HTR-8/SVneo (cell line): ENCODE measurements at places on chromosomes 3 and 15.
A peak's percentile ranks its signal among the peaks of the same experiment; 100 is the strongest.

- peak; percentile 66 for DNase-seq
Measured at GRCh38 chr15:65824031-65824743, 32.1 kb upstream of the DENND4A start.

DNA sequence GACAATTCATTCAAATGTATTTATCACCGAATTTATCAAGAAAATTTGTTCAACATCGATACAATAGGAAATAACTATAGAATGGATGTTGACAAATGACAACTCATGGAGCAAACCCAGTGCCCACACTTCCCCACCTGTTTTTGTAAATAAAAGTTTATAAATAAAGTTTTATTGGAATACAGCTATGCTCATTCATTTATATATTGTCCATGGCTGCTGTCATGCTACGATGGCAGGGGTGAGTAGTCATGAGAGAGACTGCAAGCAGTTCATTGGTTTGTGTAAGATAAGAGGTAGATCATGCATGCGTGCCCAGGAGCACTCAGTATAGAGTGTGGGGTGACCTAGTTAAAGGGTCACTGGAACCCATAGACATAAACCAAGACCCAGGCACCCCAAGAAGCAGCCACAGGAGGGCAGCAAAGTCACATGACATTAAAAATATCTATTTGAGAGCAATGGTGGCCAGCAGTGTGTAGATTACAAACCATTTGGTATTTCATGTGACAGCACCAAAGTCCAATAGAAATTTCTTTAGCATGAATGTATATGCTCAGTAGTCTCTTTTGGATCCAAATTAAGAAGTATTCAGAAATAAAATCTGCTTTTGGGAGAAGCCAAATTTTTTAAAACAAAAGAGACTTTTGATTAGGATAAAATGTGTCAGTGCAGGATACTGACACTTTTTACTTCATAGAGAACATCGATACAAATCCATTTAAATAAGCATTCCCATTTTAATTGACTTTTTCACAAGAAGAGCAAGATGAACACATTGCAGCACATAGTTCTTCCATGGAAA lies 794.8 kb downstream of the MCTP2 start:
- DNase-seq = peak; percentile 48

DNA sequence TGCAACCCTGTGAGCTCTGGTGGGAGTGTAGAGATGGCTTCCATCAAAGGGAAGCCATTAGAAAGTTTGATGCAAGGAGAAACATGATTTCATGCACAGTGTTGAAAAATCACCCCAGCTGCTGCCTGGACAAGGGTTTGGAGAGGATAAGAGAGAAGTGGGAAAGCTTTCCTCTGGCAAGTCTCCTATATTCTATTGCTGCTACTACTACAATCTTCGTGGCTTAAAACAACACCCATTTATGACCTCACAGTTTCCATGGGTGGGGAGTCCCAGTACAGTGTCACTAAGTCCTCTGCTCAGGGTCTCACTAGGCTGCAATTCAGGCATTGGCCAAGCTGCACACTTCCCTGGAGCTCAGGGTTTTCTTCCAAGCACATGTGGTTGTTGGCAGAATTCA lies 229.3 kb downstream of the TAFA4 start:
- no peak for DNase-seq

DNA sequence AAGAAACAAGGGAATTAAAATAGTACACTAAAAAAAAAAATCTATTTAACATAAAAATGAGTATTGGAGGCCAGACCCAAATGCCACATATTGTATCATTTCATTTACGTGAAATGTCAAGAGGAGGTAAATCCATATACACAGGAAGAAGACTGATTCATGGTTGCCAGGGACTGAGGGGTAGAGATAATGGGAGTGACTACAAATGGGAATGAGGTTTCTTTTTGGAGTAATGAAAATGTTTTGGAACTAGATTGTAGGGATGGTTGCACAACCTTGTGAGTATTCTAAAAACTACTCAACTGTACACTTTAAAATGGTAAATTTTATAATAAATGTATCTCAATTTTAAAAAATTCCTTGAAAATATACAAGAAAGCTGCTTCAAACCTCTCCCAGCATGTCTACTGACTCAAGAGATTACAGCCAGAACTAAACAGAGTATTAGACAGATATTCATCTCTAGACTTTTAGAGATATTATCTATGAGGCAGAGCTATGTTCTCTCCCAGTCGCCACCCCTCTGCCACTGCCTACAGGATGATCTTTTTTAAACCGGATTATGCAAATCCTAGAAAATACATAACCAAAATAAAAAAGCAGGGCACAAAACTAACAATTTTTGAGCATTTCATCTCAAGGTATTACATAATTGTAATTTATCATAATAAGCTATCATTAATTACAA lies 6.2 kb downstream of the HLTF start:
- no peak for DNase-seq

GRCh38 chr3:170531054-170531453 lies 54.8 kb downstream of the SLC7A14 start:
- no peak for DNase-seq

DNA sequence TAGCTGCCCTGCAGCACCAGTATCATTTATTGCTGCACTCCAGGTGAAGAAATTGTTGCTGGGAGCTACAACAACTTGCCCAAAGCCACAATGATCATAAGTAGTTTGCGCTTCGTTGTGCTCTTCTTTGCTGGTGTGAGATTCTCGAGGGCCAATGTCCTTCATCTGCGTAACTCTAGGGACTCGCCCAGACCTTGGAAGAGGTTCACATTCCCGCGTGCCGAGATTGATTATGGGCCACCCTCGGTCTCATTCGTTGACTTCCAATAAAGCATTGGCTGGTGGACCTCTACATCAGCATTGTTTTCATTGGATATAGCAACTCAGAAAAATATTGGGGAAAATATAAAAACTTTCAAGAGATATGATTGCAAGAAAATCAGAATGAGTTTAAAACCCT lies 423 bp upstream of the PHLDB2 start:
- DNase-seq = no peak

GRCh38 chr3:62832553-62832952 lies 42.7 kb downstream of the CADPS start:
- no peak for DNase-seq

GRCh38 chr3:45819543-45819942 lies 22.4 kb downstream of the LZTFL1 start:
- DNase-seq = no peak

DNA sequence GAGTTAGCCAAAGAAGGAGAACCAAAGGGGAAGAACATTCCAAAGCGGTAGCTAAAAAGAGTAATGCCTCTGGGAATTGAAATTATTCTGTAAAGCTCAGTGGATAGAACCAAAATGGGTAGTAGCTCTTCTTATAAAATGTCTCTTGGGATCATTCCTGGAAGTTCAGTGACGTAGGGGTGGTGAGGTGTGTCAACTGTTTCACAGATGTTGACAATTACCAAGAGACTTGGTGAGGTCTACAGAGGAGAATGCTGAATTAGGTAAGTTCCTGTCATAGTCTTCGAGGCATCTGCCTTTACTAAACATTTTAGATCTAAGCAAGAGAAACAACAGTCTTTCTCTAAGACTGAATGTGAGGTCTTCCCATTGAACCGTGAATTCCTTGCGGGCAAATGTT lies 67.8 kb downstream of the TPRG1 start:
- DNase-seq = no peak

- DNase-seq = no peak
Measured at GRCh38 chr3:192855434-192855833, 62.2 kb downstream of the MB21D2 start.
